Central memory CD4-positive, alpha-beta T cell (primary cell): ENCODE measurements at places on chromosomes 7 and 10.

GRCh38 chr7:107684947-107685463 is 24.4 kb downstream of the SLC26A4 start:
- DNase-seq, result no peak

GRCh38 chr10:131784363-131785120 is 116.3 kb upstream of the PPP2R2D start:
- no peak for DNase-seq

GRCh38 chr10:31664803-31665202 is 263.8 kb downstream of the ARHGAP12 start:
- DNase-seq, result no peak

DNA sequence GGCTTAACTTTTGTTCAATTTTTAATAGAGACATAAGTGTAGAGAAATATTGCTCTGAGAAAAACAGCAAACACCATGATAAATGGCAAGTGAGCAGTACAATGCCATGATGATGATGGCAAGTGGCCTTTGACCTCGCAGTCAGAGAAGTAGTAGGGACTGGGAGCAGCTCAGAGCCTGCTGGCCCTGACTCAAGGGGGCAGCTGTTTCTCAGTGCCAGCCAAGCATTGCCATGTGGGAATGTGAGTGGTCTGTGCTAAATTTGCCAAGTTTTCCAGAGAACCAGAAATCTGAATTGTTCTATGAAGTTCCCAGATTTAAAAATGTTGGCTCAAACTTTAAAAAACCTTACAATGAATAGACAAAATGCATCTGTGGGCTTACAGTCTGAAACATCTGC is 187.9 kb downstream of the BICC1 start:
- DNase-seq, result no peak

DNA sequence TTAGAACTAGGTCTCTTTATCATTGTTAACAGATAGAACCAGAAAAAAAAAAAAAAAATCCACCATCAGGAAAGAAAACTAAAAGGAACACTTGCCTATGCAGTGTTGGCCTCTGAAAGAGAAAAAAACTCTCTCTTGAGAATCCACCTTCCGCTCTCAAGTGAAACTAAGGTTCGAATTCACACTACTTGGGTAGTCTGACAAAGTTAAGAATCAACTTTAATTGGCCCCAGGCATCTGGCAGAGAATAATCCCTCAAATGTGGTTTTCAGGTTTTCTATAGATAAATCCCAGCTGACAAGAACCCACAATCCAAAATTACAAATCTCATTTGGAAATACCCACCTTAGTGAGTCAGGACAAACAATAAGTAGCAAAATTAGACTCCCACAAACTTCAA is 199.7 kb upstream of the LRRN3 start:
- no peak for DNase-seq

DNA sequence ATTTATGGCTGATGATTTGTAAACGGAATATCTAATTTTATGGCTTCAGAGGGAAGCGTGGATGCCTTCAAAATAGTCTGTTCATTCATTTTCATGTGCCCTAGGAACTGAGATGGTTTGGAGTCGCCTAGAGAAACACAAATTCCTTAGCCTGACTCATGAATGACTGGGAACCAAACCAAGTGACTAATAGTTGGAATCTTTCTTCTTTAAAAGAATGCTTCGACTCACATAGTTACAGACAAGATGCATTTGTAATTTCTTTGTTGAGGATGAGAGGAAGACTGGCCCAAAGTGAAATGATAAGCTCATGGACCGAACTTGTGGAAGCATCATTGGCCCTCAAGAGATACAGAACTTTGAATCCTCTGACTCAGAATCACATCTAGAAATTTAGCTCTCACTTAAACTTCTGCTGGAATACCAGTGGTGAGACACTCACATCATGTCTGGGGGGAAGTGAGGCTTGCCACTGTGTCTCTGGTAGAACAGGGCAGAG is 1107.2 kb downstream of the NRG3 start:
- DNase-seq, result no peak

DNA sequence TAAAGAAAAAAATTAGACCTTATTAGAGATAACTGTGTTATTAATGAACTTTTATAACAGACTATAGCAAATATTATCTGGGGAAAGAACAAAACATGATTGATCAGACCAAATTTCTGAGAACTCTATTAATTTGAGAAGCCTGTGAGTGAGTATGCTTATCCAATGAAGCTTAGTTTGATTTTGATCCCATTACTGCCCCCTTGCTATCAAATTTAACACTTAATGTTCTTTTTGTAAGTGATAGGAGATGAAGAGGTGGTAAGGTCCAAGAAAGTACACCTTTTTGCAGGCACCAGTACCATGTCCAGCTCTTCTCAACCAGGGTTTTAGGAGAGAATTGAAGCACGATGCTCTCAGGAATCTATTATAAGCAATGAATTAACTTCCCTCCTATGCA is 49.9 kb downstream of the ZNF365 start:
- no peak for DNase-seq

- DNase-seq, result peak; percentile 55
Observed at GRCh38 chr7:76302347-76303201, at the start of gene HSPB1. Gene HSPB1 (plus strand): TSS chr7:76302673. CDS start chr7:76302713, 40 bp downstream.

GRCh38 chr10:122120008-122120744 is 131.2 kb downstream of the TACC2 start:
- no peak for DNase-seq

GRCh38 chr7:112635742-112636141 is 154.5 kb downstream of the TMEM168 start:
- DNase-seq, result no peak

GRCh38 chr7:27155816-27156507 is 513 bp downstream of the HOXA7 start:
- no peak for DNase-seq

- DNase-seq, result no peak
Observed at GRCh38 chr10:44126291-44126717, 258.6 kb downstream of the CXCL12 start.

DNA sequence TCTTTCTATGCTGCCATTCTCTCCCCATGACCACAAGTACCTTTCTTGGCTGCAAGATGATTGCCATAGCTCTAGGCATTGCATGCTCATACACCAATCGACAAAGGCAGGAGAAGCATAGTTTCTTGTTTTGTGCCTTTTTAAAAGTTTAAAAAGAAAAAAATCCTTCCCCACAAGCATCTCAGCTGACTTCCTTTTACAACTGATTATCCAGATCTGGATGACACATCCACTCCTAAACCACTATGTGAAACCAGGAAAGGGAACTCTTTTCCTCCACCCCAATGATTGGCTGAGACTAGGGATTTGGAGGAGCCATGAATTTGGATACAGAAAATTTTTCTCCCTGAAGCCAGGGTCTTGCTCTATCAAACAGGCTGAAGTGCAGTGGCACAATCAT is 14.5 kb upstream of the LRRC4 start:
- DNase-seq, result no peak

DNA sequence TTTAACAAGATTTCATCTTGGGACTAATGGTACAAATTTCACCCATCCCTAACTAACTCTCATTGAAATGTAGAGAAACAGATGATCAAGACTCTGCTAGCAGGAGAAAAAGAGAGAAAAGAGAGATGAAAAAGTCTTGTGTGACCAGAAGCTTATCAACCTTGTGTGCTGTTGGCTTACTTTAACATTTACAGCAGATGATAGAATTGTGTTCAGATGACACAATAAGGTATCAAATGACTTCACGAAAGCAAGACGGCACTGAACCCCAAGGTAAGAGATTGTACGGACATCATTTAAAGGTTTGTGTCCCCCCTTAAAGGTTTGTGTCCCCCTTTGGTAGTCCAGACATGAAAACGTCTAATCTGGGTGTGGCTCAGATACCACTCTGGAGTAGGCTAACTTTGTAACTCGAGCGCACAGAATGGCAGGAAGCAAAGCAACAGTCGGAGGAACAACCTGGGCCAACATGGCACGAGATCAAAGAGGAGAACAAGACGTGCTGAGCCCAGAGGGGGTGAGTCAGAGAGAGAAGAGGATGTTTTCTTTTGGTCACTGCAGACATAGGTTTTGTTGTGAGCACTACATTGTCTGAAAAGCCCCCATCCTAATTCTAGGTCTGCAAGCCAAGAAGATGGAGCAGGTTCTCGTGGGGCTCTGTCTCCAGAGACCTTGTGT is 10.4 kb upstream of the LMBR1 start:
- DNase-seq, result peak; percentile 40

DNA sequence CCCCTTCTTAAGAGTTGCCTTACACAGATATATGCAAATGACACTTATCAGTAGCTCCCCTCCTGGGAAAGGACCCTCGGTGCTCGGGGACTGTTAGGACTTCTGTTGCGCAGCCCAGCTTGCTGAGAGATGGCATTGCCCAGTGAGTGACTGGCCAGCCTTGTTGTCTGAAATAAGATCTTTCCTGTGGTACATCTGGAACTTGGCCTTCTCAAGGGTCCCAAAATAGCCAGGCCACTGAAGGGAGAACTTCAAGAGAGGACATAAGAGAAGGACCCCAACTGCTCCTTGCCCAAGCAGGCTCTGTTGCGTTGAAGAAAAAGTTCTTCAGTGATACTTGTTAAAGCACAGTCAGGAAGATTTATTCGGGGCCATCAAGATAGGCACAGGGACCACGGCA is 17.3 kb downstream of the BAG3 start:
- DNase-seq, result no peak

GRCh38 chr7:32890010-32890792 is 1.4 kb downstream of the KBTBD2 start:
- DNase-seq, result peak; percentile 74

DNA sequence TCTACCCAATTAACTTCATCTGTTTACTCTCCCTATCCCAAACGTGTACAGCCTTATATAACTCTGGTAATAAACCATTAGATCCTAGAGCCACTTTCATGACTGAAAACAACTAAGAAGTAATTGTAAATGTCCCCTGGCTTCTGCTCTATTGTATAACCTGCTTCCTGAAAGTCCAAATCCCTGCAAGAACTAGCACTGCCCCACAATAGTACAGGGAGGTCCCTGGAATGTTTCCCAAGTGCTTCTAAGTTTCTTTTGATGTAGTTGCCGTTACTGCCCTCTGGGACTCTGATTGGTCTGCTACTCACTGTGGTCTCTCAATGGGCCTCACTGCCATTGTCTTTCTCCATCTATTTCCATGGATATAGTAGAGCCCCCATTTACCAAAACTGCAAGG is 764.0 kb upstream of the GHITM start:
- no peak for DNase-seq

- no peak for DNase-seq
Observed at GRCh38 chr7:42720991-42721796, 190.7 kb downstream of the C7orf25 start.

DNA sequence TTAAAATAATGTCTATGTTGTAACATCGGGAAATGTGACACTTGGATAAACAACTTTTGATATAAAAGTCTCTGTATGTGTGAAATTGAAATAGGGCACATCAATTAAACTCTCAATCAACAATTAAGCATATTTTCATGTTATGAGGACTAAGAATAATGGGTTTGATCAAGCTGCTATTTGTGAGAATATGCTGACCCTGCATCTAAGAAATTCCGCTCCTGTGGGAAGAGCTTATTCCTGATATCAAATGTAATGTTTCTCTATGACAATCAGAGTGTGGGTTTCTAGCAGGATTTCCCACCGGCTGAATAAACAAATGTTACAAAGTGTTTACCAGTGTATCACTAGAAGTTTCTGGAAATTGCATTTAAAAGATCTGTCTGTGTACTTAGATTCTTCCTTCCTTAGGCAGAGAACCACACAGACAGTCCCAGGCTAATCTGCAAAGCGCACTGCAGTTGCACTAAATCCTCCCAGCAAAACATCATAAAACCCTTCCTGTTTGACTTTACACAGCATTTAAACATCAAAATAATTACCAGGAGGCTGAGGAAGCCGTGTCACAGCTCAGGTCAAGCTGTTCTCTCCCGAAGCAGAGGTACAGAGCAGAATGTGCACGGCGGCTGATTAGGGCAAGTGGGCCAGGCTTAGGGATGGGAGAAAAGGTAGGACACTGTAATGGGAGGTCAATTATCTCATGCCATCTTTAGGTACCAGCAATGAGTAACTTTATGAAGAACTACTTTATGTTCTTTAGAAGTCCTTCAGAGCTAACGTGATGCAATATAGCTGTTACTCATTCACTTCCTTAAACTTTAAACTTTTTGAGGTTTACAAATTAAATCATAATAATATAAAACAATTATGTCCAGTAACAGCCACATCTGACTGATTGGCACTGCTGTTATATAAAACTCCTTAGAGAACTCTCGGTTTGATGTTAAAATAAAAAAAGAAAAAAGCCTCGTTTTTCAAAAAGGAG is 109.1 kb upstream of the CTTNBP2 start:
- DNase-seq, result no peak

- DNase-seq, result no peak
Observed at GRCh38 chr7:18109762-18110161, 82.1 kb upstream of the PRPS1L1 start.

DNA sequence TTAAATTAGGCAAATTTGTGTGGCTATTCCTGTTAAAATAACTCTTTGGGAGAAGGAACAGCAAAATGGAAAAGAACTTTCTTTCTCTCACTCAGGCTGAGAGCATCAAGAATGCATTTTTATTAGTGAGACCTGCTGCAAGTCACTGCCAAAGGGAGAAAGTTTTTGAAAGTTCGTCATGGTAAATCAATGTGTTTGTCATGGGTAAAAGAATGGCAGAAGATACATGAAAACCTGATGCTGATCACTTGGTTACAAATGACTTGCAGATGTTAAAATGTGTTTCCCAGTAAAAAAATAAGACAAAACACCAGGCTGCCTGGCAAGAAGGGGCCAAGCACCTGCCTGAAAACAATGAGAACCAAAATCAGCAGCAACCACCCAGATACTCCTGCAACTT is 484.7 kb upstream of the NRP1 start:
- DNase-seq, result no peak

- DNase-seq, result no peak
Observed at GRCh38 chr7:120272701-120273475, at the start of gene KCND2. Gene KCND2 (plus strand): TSS chr7:120273175.
